ENCODE measurements at places on chromosomes 1 and 21. TPM values are rescaled to one million over a fixed set of nuclear protein-coding genes. Genes with fewer than 3 reads are reported as not detected.

Gene DNAJC6
- 13.8 TPM for total RNA-seq

Gene ACKR1
- 66.9 TPM for total RNA-seq

Gene LRRC39
- 102 TPM for total RNA-seq

Gene TMEM201
- 18.5 TPM for total RNA-seq

Gene RGS13
- total RNA-seq: not detected

Gene ITGB3BP
- total RNA-seq: 8.3 TPM

Gene GBP1
- total RNA-seq: 14.3 TPM
